RWPE1 (cell line): ENCODE measurements at places on chromosomes 1 and 21.

DNA sequence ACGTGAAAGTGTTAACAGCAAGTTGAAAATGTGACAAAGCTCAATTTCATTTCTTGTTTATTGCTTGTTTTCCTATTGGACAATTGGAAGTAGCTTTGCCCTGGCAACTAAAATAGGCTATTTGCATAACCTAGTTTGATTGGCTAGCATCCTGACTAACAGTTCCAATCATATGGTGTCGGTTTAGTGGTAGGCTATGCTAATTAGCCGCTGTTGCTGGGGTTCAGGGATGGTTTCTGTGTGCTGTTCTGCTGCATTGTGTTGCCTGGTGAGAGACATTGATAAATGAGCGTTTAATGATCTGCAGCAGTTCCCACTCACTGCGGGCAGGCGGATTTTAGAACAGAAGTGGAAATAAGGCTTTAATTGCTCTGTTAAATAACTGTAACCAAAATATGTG is 68.5 kb downstream of the DYRK1A start:
- peak; percentile 49 for DNase-seq

DNA sequence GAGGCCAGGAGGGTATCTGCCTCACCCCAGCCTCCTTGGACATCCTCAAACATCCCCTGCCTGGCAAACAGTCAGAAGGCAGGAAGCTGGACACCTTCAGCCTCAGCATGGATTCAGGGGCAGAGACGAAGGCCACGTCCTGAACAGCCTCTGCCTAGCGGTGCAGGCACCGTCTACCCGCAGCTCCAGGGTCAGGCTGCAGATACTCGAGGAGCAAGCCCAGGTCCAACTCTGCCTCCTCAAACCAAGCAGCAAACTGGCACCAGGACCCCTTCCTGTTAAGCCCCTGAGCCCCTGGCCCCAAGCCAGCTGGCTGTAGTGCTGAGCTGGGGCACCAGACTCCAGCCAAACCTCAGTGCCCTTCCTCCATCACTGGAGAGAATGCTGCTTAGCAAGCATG is 494.7 kb downstream of the NPHP4 start:
- no peak for DNase-seq

- peak; percentile 5 for DNase-seq
These were observed 24.1 kb downstream of the MROH9 start for GRCh38 chr1:170959385-170959784.

DNA sequence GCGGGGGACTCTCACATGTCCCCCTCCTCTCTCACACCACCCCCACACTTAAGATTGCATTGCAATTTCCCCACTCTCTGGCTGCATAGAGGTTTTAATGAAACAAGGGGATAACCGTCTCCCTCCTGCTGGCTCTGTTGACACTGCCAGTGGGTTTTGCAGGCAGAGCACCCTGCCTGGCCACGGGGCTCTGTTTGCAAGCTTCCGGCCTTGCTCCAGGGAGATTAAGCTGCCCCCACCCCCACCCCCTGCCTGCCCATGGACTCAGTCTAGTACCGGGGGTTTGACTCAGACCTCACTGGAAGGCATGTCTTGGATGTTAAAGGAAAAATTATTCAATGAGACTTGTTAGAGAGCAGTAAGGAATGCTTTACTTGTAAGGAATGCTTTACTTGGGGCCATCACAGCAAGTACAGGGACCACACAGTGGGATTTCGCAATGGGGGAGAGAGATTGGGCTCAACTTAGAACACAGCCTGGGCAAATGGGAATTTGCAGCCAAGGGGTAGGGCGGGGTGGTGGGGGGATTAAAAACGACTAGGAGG is 101.0 kb downstream of the AJAP1 start:
- no peak for DNase-seq

GRCh38 chr21:42671778-42672593 is 18.6 kb downstream of the PDE9A start:
- no peak for DNase-seq

DNA sequence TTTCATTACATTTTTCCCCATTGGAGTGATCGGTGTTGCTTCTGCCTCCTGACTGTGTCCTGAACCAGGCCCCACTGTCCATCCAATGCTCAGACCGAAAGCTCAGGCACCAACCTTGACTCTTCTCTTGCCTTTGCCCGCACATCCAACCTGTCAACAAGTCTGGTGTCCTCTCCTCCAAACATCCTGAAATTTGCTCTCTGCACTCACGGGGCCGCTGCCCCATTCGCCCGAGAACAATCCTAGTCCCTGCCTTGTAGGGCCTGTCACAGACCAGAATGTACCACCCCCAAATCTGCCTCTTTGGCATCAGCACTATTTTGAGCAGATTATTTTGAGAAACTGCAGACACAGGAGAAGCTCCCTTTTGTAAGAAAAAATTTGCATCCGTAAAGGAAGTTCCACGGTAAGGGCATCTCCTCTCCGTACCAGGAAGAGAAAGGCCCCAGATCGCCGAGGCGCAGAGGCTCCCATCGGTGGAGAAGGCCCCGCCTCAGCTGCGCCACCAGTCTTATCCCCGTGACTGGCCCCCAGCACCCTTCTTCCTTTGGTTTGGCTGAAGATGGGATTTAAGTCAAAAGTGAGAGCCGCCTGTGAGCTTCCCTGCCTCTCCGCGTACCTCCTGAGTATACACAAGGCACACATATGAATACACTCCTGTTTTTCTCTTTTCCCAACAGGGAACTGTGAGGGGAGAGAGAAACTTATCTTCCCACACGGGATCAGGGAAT is 7.1 kb downstream of the MORN1 start:
- no peak for DNase-seq

GRCh38 chr1:218315638-218316037 is 29.5 kb upstream of the TGFB2 start:
- DNase-seq: no peak

GRCh38 chr1:220726634-220727033 is 21.5 kb upstream of the MTARC2 start:
- DNase-seq: no peak

- DNase-seq: no peak
These were observed 7.7 kb downstream of the LRRC52 start for GRCh38 chr1:165551469-165551868.

DNA sequence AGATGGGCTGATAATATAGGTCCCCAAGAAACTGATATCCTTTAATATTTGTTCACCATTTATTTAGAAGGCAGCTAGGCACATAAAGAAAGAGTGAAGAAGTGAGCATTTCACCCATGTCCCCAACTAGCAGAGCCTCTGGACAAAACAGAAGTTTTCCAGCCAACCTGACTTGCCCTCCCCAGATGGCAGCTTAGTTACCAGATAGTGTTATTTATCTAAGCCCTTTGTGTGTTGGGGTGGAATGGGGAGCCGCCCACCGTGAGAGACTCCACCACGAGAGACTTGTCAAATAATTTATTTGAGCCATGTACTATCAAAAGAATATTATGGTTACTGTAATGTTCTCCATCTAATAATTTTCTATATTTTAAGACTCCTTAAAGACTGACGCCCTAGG is 54.9 kb upstream of the C1orf198 start:
- DNase-seq: no peak

DNA sequence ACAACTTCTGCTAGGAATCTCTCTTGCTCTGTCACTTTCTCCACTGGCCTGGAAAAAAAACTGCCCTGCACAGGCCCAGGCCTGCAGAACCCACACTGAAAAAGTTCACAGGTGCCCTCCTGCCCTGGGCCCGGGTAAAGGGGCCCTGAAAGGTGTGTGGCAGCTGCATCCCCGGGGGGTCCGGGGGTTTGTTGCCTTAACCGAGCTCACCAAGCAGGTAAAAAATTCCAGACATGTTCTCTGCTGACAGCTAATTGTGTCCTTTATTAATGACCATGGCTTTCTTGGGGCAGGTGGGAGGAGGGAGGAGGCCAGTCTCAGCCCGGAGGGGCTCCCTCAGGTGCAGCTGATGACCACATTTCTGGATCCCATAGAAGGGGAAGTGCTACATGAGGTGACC is 122.9 kb downstream of the LACTBL1 start:
- DNase-seq: no peak

GRCh38 chr1:117473063-117473462 is 105.8 kb downstream of the MAN1A2 start:
- no peak for DNase-seq

- DNase-seq: no peak
These were observed 115.8 kb downstream of the PTPRC start for GRCh38 chr1:198754670-198755069.

GRCh38 chr21:46429754-46430681 is 28.7 kb upstream of the DIP2A start:
- no peak for DNase-seq

DNA sequence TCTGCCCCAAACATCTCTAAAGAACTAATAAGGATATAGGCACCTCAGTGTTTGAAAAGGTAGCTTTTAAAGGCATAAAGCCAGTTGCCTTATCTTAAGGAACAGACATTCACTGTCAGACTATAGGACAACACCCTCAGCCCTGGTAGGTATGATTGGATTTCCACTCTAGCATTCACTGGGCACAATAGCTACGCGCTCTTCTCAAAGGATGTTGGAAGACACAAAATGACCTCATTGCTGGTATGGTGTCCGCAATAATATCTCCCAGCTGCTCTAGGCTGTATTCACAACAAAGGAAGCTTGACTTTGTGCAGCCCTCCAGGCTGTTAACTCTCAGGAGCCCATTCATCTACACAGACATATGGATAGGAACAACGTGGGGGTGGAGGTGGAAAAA is 119.4 kb upstream of the CXADR start:
- no peak for DNase-seq

DNA sequence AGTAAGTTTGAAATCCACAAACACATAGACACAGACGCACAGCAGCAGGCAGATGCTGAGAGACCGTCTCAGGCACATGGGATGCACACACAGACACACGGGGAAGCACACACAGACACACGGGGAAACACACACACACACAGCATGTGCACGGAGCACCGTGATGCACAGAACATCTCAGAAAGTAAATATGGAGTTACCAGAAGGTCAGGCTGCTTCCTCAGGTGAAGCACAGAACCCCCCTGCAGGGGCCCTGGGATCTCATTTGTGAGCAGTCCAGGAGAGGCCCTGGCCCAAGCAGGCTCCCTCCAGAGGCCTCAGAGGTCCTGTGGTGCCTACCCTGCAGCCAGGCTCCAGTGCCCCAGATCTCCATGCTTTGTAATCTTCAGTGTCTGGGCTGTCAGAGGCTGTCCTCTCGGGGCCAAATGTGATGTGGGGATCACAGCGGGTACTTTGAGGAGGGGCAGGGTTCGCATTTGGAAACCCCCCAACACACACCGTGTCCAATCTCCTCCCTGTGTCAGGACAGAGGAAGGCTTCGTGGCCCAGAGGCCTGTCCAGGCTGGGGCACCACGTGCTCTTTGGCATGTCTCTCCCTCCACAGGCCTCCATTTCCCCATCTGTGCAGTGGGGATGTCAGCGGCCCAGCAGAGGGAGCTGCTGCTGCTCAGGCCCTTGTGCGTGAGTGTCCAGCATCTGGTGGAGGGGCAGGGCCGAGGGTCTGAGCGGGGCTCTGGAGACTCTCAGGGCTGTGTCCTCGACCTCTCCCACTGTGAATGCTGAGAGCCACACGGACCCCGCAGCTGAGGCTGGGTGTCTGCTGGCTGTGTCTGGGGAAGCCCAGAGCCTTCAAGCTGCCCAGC is 23.0 kb upstream of the PRSS38 start:
- DNase-seq: no peak

DNA sequence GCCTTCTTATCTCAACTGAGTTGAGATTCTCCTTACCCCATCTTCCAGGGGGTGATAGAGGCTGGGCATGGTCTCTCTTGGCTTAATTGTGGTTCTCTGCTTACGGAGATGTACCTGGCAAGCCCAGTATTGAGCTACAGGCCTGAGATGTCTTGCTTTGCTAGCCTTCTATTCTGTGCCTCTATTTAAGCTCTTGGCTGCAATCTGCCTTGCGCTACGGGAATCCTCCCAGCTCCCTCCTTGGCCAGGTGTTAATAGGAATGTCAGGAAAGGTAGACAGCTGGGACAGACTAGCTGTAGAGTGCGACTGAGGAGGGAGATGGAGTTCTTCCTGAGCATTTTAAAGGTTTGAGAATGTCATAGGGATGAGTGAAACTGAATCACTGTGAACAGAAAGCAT is 10.6 kb upstream of the IKBKE start:
- DNase-seq: no peak

- no peak for DNase-seq
These were observed 117.6 kb downstream of the CASZ1 start for GRCh38 chr1:10678852-10679251.

DNA sequence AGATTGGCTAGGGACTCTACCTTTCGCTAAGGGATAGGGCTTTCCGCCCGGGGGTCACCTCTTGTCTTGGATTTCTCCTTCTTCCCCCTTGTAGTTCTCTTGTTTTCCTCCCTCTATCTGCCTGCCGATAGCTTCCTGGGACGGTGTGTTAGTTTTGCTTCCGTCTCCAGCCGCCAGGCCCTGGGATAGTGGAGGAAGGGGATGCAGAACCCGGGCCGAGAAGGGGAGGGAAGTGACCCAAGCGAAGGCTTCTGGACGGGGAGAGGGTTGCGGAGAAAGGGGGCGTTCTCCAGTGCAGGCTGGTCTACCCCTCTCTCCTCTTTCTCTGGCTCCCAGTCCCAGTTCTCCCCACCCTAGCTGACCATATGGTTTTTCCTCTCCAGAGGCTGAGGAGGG is 871 bp downstream of the TUFT1 start:
- no peak for DNase-seq

DNA sequence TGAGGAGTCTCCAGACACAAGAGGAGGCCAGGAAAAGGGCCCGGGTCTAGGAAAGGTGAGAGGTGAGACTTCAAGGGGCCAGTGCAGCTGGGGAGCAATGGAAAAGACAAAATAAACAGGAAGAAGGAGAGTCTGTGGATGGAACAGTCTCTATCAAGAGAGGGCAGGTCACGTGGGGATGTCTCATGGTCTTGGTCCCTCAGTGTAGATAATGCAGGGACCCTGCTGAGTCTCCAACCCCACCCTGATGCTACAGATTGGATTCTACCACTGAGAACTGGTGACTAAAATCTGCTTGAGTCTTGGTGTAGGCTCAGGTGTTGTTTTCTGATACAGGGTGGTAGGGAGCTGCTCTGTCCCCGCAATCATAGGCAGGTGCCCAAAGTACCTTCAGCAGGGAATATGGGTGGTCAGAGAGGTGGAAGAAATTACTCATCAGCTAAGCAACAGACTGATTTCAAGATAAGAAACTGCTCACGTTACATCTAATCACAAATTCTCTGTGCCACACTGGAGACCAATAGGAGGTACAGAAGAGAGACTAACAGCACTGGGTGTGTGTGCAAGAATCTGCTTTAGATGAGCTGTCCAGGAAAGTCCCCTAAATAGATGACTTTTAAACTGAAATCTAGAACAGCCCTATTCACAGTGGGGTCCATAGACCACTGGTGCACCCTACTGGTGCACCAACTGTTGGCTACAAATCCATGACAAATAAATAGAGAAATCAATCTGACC is 101.5 kb upstream of the TLR5 start:
- DNase-seq: no peak

DNA sequence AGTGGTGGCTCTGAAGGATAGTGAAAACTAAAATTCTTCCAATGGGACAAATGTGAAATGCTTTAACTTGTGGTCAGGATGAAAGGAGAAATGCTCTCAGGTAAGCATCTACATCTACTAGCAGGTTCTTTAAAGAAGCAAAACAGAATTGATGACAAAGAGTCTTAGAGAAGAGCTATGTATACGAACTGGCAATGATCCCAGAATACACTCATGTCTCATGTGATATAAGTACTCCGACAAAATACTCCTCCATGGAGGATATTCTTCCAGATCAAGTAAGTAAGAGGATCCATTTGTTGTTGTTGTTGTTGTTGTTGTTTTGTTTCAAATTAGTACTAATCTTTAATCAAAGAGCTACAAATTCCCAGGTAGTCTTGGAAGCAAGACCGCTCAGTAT is 174.0 kb upstream of the ATP1B1 start:
- peak; percentile 8 for DNase-seq

GRCh38 chr1:167824163-167824794 is 89.7 kb downstream of the ADCY10 start:
- DNase-seq: no peak

- DNase-seq: no peak
These were observed 34.0 kb upstream of the ABCA4 start for GRCh38 chr1:94154989-94155388.
